HAP-1 (cell line): ENCODE measurements at places on chromosomes 7 and 10.

- no peak for DNase-seq
These were observed 95.1 kb downstream of the ITGA8 start for GRCh38 chr10:15624401-15625196.

GRCh38 chr7:34991938-34992840 lies 45.1 kb downstream of the DPY19L1 start:
- DNase-seq, result no peak

- no peak for DNase-seq
These were observed 145.5 kb downstream of the SLIT1 start for GRCh38 chr10:97040248-97040584.

- DNase-seq, result no peak
These were observed 5.5 kb downstream of the GPR146 start for GRCh38 chr7:1049801-1050200.

DNA sequence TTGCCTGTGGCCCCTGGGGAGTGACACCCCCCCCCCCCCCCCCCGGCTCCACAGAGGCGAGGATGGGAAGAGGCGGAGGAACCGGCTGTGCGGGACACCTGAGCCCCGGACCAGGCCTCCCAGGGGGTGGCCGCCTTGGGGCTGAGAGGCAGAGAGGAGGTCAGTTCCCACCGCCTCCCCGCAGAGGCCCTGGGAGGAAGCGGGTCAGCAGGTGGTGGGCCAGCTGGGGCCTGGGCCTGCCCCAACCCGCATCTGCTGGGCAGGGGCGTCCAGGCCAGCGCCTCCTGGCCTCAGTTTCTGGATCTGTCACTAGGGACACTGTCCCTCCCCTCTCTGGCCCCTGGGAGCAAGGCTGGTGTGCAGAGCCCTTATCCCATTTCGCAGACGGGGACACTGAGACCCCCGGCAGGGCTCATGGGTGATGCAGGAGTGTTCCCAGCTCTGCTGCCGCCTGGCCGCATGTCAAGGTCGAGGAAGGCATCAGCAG lies 14.6 kb upstream of the LFNG start:
- no peak for DNase-seq

- DNase-seq, result peak; percentile 62
These were observed 307.4 kb upstream of the AOAH start for GRCh38 chr7:37031571-37032257.

GRCh38 chr10:102641402-102641801 lies 2.9 kb upstream of the TRIM8 start:
- DNase-seq, result no peak

GRCh38 chr7:23889566-23889965 lies 179.5 kb downstream of the STK31 start:
- no peak for DNase-seq
